ENCODE measurements at places on chromosomes 5 and 9.

- no peaks in the 10 kb centered on the region for H3K4me1 ChIP-seq
- no peak overlapping the region for H3K27ac ChIP-seq
- peaks cover 34% of the 10 kb centered on the region for H3K36me3 ChIP-seq
- DNase-seq: no peak
- H3K27me3 ChIP-seq: no peaks in the 10 kb centered on the region
These were observed 45.0 kb downstream of the TENT4A start for GRCh38 chr5:6758236-6758635.

GRCh38 chr9:27660148-27660547 lies 86.9 kb upstream of the C9orf72 start:
- DNase-seq: no peak
- no peak overlapping the region for H3K4me3 ChIP-seq
- H3K27ac ChIP-seq: no peak overlapping the region
- peaks cover 4% of the 10 kb centered on the region for H3K4me1 ChIP-seq

DNA sequence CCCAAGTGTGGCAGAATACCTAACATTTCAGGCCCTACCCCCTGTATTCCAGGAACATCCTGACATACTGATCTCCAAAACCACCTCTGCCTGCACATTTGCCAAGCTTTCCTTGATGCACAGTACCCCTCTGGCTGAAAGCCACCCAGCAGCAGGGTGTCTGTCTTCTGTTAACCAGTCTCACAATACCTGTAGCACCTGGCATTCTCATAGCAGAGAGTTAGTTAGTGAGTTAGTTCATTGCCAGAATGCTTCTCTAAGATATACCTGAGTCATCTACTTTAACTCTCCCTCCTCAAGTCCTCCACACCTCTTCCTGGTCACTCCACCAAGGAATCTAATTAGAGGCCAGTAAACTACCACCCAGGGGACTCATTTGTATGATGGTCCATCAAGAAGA lies 46.1 kb upstream of the IL7R start:
- H3K4me1 ChIP-seq: peaks cover 80% of the 10 kb centered on the region
- DNase-seq: no peak

DNA sequence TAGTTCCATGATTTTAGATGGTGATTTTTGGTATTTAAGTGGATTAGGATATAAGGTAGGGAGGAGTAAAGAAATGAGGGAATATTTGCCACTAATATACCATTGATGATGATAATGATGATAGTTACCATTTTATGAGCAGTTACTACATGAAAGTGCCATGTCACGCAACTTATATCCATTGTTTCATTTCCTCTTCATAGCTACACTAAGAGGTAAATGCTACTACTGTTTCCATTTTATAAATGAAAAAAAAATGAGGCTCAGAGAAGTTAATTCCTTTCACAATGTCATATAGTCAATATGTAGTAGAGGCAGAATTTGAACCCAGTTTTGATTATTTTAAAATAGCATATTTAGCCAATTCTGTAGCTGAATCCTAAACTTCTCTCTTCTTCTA lies 112.2 kb upstream of the ADRA1B start:
- no peak overlapping the region for H3K4me3 ChIP-seq
- no peak overlapping the region for H3K27ac ChIP-seq
- DNase-seq: no peak

All from activated CD4-positive, alpha-beta T cell treated with anti-CD3 and anti-CD28 coated beads for 36 hours (primary cell).